ENCODE measurements at places on chromosomes 11 and 22.

- DNase-seq: no peak
Measured at GRCh38 chr11:44346983-44347382, 37.0 kb upstream of the ALX4 start.

DNA sequence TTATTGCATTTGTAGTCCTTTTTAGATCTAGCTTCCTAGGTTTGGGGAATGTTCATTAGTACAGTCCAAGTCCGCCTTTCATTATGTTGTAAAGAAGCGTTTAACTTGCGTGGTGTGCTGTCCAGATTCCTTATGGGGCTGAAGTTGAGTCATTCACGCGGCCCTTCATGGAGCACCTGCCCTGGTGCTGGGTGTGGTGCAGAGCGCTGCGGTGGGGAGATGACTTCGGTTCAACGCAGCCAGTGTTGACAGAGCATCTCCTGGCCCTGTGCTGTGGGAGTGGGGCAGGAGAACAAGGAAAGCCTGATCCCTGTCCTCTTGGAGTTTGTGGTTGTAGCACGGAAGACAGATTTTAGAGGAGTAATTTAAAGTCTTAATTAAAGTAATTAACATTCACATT, 152.0 kb downstream of the TBC1D22A start:
- no peak for DNase-seq

DNA sequence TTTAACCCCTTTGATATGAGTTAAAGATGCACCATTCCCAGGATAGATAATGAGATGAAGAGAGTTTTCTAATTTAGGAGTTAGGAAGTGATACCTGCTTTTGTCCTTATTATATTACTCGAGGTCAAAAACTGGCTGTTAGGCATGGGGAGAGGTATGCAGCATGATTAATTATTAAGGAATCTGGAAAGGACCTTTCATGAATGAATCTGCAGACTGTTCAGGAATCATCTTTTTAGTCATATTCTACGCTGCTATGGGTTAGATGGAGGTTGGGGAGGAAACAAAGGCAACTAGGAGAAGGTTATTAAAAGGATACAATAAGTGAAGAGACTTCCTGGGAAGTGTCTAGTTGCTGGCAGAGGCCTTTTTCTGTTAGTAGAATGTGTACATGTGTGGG, 492.4 kb upstream of the CCDC90B start:
- DNase-seq: no peak

GRCh38 chr11:74025467-74026166, 16.7 kb upstream of the UCP3 start:
- DNase-seq: no peak

- no peak for DNase-seq
Measured at GRCh38 chr11:134242376-134242775, 10.8 kb downstream of the THYN1 start.

GRCh38 chr11:63491636-63492372, 837 bp upstream of the PLAAT5 start:
- DNase-seq: no peak

GRCh38 chr11:119110439-119110838, 3.3 kb downstream of the C2CD2L start:
- DNase-seq: no peak

All from K562 (cell line).